ENCODE measurements at places on chromosomes 3 and 15.
A peak's percentile ranks its signal among the peaks of the same experiment; 100 is the strongest.

GRCh38 chr15:57060799-57061198 is 142.4 kb downstream of the TCF12 start:
- no peak for DNase-seq

- peak; percentile 16 for DNase-seq
These were observed at the start of gene PTPRG for GRCh38 chr3:61561374-61562041. Gene PTPRG (plus strand): TSS chr3:61561571. CDS start chr3:61562288, 717 bp downstream.

GRCh38 chr3:196274585-196274984 is 12.9 kb downstream of the PCYT1A start:
- no peak for DNase-seq

- no peak for DNase-seq
These were observed 161.2 kb downstream of the ALCAM start for GRCh38 chr3:105527949-105528348.

- DNase-seq: no peak
These were observed 49.0 kb upstream of the GOLGA8J start for GRCh38 chr15:30033763-30034162.

- DNase-seq: no peak
These were observed 16.3 kb downstream of the VPS39 start for GRCh38 chr15:42191610-42192346.

Measured in stimulated activated naive B cell treated with anti-CD40 and anti-IgM and Interleukin-4, amounts not matched to agents 10 μg/mL and 1 μg/mL and 100 μg/mL, for 72 hours (primary cell).